ENCODE measurements at places on chromosomes 5 and 9.

GRCh38 chr9:136117916-136118319, 757 bp downstream of the TMEM250 start:
- DNase-seq: no peak

- DNase-seq: no peak
These were observed 233.3 kb downstream of the GAS1 start for GRCh38 chr9:86713970-86714369.

DNA sequence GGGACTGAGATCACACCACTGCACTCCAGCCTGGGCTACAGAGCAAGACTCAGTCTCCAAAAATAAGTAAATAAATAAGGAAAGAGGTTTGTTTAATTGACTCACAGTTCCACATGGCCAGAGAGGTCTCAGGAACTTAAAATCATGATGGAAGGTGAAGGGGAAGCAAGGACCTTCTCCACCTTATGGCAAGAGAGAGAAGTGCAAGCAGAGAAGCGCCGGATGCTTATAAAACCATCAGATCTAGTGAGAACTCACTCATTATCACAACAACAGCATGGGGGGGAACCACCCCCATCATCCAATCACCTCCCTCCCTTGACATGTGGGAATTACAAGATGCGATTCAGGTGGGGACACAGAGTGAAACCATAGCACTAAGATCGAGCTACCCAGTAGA, 22.8 kb upstream of the RGMB start:
- no peak for DNase-seq

GRCh38 chr5:59800347-59800893, 93.1 kb downstream of the PDE4D start:
- DNase-seq: no peak

GRCh38 chr9:106893088-106893487, 30.1 kb downstream of the ZNF462 start:
- DNase-seq: no peak

DNA sequence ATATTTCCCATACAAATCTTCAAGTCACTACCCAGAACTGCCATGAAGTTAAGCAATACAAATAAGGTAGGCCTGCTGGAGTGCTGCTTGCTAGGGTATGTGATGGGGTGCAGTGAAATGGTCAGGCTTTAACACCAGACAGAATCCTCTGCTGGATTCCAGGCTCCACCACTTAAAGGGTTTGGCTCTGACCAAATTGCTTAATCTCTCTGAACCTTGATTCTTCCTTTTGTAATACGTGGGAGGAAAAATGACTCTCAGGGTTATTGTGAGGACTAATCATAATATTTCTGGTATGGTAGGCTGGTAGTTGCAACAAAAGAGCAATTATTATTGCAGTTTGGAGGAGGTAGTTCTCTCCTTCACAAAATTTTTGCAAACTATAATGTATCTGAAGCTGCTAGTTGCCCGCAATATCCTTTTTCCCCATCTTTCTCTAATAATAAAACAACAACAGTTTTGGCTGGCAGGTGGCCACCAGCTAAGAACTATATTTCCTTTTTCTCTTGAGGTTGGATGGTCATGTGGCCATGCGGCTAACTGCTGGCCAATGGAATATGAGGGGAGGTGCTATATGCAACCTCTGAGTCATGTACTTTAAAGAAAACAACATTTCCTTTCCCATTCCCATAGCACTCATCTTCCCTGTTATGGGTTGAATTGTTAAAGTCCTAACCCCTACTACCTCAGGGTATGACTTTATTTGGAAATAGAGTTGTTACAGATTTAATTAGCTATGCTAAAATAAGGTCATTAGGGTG, 44.1 kb downstream of the CCL28 start:
- DNase-seq: no peak

- DNase-seq: no peak
These were observed 85.6 kb upstream of the LMX1B start for GRCh38 chr9:126528111-126528510.

GRCh38 chr5:75736273-75736672, 19.0 kb upstream of the POC5 start:
- no peak for DNase-seq

- no peak for DNase-seq
These were observed 101.2 kb upstream of the RAPGEF1 start for GRCh38 chr9:131840751-131841702.

GRCh38 chr5:87307796-87308423, 40.2 kb downstream of the RASA1 start:
- DNase-seq: no peak

- DNase-seq: no peak
These were observed 7.4 kb upstream of the SPDL1 start for GRCh38 chr5:169576181-169576598.

DNA sequence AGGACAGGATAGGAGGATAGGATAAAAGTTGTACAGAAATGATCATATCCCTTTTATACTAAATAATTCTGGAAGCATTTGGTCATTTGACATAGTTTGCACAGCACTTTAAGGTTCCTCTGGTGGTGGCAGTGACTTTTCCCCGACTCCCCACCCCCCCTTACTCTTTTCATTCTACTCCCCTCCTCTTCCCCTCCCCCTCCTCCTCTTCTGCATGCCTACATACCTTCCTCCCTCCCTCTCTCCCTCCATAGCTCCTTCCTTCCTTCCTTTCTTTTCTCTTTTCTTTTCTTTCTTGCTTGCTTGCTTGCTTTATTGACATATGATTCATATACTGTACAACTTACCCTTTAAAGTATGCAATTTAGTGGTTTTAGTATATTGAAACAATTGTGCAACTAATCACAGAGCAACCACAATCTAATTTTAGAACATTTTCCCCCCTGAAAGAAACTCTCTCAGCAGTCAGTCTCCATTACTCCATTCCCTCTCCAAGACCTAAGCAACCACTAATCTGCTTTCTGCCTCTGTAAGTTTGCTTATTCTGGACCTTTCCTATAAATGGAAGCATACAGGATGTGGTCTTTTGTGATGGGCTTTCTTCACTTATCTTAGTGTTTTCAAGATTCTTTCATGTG, 159.0 kb downstream of the HACD4 start:
- no peak for DNase-seq

DNA sequence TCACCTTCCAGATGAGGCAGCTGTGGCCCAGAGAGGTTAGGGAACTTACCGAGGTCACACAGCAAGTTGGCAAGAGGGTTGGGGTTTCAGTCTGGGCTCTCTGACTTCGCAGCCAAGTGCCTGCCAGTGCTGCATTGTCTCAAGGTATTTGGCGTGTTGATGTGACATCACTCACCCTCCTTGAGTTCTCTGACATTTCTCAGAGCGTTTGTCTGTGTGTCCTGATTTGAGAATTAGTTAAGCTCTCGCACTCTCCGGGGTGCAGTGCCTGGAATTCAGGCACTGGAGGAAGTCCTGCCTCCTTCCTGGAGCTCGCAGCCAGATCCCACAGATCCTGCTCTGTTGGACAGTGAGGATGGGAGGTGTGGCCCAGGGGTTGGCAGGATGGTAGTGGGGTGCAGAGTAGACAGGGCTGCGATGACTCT, 25.7 kb downstream of the WWC1 start:
- no peak for DNase-seq

- DNase-seq: no peak
These were observed 42.1 kb downstream of the CXXC5 start for GRCh38 chr5:139690064-139690802.

DNA sequence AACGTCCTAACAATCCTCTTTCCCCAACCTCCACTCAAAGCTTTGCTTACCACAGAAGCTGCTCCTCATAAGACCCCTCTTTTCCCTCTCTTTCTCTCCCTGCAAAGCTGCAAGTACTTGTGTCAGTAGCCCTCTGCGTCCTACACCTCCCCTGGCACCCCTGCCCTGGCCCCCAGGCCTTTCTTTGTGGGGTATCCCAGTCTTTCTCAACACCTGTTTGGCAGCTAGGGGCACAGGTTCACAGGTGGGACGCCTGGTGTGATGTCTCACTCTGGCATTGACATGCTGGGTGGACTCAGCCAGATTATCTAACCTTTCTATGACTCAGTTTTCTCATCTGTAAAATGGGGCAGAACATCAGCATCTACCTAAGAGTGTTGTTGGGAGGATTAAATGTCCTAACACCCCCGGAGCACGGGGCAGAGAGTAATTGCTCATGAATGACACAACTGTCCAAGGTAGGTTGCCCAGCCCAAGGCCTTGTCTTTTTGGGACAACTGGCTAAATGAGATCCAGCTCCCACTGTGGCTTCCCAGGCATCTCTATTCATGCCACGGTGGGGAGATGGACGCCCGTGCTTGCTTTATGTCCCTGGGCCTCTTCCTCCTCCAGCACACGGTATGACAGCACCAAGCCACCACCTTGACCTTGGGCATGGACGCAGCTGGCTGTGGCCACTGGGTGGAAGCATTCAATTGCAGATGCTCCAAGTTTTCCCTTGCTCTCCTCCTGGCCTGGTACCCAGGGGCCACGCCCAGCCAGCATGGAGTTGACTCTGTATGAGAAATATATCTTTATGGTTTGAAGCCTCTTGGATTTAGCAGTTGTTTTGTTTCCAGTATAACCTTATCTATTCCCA, 190.4 kb downstream of the RGS3 start:
- DNase-seq: no peak
